Left colon (tissue), 2 donors: ENCODE measurements at places on chromosomes 1 and 21.

GRCh38 chr1:64505944-64506655, 36.2 kb downstream of the CACHD1 start:
- DNase-seq: peak; percentile 66

GRCh38 chr1:159307346-159308020, 5.3 kb downstream of the FCER1A start:
- no peak for DNase-seq

- no peak for DNase-seq
Measured at GRCh38 chr1:30130099-30130498, 593.3 kb downstream of the MATN1 start.

GRCh38 chr21:43266534-43266933, 97.7 kb downstream of the CRYAA start:
- no peak for DNase-seq

DNA sequence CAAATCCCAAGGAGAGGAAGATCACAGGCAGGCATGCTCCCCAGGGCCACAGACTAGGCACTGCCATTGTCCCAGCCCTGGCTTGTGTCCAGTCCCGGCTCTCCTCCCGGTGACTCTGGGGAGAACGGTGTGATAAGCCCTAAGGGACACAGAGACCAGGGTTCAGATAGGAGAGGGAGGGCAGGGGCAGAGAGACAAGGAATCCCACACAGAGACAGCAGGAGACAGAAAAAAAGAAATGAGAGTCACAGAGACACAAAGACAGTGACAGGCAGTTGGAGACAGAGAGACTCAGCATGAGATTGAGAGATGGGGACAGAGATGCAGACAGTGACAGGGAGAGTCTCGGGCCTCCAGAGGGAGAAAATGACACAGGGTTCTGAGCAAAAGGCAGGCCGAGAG, 361 bp downstream of the INSRR start:
- no peak for DNase-seq

- no peak for DNase-seq
Measured at GRCh38 chr1:248847956-248848561, 10.0 kb downstream of the ZNF672 start.

DNA sequence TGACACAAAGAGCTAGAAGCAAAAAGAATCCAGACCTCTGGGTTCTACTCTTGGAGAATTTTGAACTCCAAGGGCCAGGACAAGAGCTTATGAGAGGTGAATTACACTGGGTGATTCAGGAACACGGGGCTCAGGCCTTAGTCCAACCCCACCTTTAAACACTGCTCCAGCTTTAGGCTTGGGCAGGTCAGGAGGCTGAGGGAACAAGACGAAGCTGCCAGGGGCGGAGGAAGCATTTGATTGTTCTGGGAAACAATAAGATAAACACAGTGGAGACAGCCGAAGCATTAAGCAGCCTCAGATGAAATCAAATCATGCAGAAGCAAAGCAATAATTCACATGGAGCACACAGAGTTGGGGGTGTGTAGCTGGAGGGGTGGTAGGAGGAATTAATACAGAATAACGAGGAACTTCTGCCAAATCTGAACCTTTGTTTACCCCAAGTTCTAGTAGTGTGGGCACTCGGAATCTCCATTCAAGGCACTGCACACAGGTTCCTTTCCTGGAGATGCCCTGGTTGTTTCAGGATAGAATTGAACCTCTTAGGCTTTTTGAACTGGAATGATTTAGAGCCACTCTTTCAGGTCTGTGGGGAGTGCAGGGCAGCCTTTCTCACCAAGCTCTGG, 93.2 kb downstream of the PLXNA2 start:
- DNase-seq: peak; percentile 57

DNA sequence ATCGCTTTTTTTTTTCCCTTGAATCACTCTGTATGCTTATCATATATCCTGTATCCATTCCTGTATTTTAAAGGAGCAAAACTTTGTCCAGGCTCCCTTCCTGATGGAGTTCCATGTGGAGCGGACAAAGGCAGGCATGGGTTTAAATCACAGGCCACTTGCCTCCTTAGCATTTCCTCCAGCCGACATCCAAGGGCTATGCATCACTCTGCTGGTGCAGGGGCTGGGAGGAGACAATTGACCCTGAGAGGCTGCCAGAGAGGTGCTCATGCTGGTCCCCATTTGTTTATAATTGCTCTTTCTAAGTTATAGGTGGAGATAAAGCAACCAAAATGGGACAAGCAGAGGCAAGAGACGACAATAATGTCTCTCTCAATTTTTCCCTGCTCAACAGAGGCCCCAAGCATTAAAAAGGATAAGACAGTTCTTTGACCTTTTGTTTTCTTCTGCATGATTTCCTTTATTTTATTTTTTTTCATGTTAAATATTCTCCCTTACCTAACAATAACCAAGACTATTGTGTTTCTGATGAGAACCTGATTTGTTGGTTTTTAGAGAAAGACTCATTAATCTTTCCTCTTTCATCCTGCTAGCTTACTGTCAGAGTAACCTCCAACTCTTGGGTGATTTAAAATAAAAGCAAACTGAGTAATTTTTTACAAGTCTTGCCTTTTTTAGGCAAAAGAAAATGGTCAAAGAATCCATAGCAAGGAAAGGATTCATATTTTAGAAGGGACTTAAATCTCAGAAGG, 353.7 kb downstream of the ADGRL2 start:
- DNase-seq: no peak

- DNase-seq: no peak
Measured at GRCh38 chr1:161915051-161915503, 108.6 kb downstream of the OLFML2B start.

DNA sequence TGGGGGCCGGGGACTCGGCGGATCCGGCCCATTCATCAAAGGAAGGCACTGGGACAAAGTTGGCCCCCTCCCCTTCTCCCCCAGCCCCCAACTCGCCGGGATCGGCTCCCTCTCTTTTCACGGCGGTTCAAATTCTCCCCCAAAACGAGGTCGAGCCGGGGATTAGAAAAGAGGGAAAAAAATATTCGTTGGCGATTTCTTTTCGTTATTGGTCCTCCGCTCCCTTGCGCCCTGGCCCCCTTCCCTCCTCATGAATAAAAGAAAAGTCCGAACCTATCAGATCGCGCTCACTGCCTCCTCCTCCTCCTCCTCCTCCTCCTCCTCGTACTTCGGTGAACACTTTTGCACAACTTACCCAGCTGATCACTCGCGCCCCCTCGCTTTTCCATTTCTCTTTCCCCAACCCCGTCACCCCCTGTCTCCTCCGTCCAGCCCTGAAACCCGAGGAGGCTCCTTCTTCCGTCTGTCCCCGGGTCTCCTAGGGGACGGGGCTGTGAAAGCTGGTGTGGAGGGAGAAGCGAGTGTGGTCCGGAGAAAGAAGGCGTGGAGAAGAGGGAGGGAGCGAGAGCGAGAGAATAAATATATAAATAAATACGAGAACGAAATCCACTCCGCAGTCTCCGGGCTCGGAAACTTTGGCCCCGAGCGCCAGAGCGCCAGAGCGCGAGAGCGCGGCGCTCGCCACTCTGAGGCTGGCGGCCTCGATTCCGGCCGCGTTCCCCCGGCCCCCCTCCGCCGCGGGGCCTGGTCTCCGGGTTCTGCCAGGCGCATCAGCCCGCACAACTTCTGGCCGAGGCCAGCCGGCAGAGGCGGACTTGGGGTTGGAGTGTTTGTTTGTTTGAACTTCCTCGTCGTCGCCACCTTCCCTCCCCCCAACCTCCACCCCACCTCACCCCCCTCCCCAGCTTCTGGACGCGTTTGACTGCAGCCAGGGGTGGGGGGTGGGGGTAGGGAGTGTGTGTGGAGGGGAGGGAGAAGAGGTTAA, at the start of gene PAX7:
Gene PAX7, plus strand, starts transcription at position 336 of the 985 bp plus-strand sequence. CDS start 758 bp downstream, outside the sequence.
- no peak for DNase-seq

GRCh38 chr1:204344665-204345355, 14.9 kb downstream of the PLEKHA6 start:
- DNase-seq: no peak

DNA sequence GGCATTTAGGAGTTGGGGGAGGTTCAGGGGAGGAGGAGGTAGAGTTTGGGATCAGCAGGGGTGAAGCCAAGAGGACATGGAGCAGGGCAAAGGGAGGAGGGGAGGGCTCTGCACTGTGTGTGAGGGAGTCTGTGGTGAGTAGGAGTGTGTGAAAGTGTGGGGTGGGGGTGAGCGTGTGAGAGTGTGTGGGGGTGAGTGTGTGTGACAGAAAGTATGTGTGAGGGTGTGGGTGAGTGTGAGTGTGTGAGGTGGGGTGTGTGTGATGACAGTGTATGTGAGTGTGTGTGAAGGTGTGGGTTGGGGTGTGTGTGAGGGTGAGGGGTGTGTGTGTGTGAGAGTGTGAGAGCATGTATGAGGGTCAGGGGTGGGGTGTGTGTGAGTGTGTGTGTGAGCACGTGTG, 62.6 kb downstream of the GNG4 start:
- no peak for DNase-seq

DNA sequence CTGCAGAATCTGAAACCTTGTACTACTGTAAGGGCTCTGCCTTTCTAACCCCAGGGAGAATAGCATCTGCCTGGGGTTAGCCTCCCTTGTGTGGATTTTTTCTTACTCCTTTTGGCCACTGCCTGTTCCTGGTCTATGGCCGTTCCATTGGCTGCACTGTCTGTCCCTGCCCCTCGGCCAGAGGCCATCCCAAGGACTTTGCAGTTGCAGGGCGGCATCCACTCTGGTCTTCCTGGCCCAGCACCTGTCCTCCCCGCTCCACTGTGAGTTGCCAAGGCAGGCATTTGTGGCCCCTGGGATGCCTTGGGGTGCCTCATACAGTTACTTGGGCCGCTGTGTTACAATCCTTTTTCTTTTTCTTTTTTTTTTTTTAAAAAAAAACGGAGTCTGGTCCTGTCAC, 45.8 kb downstream of the PDE9A start:
- DNase-seq: no peak

DNA sequence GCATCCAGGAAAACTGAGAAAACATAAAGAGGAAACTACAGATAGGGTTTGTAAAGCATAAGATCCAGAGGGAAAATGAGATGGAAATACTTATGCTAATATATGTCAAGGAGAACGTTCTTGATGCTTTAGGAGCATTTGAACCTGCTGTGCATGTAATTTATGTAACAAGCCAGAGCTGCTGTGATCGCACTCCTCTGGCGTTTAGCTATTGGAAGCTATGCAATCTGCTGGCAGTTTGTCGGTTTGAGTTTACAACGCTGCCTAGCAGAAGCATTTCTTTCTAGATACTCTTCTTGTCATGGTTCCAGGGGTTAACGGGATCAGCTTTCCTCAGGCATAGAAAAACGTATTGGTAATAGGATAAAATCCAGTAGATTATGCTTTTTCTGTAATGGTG, 182.7 kb downstream of the KCNH1 start:
- no peak for DNase-seq

GRCh38 chr1:102085896-102086295, 89.2 kb upstream of the OLFM3 start:
- no peak for DNase-seq

DNA sequence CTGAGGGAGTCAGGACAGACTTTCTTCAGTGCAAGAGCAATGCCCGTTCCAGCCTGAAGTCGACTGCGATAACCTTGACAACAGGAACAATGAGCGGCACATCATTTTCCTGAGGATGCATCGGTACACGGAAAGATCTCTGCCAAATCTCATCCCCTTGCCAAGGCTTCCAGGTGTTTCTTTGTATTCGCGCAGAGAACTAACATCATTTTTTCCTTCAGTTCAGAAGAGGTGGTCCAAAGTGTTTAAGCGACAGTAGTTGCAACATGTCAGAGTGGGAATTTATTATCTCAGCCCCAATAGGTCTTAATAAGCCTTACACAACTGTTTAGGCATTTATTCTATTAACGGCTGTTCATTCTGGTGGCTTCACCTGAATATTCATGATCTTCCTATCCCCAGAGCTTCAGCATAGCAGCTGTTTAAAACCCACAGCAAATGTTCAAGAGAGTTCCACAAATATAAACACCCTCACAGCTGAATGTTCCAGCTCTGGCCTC, 129.7 kb upstream of the NFIA start:
- no peak for DNase-seq

- DNase-seq: no peak
Measured at GRCh38 chr1:25037174-25038074, 107.3 kb upstream of the RUNX3 start.

DNA sequence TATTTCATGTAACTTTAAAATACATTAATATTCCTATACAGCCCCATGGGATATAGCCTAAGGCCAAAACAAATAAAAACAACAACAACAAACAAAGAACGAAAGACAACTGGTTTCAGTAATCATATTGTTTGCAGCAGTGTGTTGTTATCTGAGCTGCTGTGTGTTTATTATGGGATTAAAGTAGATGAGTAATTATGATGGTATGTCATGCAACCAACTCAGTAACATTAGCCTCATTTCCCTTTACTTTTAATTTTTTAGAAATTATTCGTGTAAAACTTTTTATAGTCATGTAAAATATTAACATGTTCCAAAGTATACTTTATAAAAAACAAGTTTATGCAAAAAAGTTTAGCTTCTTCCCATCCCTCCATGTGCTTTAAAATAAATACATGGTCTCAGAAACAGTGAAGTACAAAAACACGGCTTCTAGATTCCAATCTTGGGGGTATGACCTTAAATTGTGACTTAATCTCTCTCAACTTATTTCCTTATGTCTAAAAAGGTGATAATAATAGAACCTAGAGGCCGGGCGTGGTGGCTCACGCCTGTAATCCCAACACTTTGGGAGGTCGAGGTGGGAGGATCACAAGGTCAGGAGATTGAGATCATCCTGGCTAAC, 176.1 kb downstream of the SLC45A1 start:
- no peak for DNase-seq

- DNase-seq: no peak
Measured at GRCh38 chr1:204103431-204103741, 30.5 kb downstream of the SOX13 start.

DNA sequence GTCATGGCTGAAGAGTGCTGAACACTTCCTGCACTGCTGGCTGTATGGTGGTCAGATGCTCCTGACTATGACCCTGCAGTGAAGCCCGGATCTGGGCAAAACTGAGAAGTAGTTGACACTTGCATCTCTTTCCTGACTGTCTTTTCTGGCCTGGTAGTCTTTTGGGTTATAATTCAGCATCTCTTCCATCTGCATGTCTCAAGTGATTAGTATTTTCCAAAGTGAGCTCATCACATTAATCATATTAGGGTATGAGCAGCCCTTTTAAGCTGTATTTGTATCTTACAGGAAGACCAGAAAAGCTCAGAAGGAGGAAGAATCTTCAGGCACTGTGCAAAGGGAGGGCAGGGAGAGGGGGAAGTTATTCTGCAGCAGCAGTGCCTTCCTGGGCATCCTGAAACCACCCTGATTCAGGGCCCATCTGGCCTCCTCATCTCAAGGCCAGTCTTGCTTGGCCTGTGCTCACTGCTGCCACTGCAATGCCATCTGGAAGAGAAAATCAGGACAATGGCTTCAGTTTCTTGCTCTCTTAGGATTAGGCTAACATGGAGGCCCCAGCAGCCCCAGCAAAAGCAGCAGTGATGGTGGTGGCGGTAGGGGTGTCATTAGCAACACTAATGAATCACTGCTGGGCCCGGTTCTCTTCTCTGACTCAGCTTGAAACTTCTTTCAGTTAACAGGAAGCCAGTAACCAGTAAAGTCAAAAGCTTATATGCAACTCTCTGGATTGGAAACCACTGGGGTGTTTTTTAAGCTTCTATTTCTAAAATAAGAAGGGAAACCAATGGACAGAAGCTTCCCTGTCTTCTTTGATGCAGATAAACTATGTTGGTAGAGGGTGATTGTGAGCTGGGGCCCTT, 63.3 kb upstream of the WDR26 start:
- DNase-seq: no peak
